Renal cortical epithelial cell (primary cell): ENCODE measurements at places on chromosomes 13 and 19.

GRCh38 chr13:27783111-27783510 lies 9.2 kb upstream of the GSX1 start:
- DNase-seq = no peak

DNA sequence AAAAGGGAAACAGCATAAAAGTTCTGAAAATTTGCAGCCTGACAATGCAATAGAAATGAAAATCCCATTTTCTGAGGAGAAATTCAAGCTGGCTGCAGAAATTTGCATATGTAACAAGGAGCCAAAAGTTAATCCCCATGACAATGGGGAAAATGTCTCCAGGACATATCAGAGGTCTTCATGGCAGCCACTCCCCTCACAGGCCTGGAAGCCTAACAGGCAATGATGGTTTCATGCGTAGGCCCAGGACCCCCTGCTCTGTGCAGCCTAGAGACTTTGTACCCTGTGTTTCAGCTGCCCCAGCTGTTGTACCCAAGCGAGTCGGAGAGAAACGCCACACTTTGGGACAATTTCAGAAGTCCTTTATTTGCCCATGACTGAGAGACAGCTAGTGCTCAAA lies 701.3 kb upstream of the KLHL1 start:
- no peak for DNase-seq

DNA sequence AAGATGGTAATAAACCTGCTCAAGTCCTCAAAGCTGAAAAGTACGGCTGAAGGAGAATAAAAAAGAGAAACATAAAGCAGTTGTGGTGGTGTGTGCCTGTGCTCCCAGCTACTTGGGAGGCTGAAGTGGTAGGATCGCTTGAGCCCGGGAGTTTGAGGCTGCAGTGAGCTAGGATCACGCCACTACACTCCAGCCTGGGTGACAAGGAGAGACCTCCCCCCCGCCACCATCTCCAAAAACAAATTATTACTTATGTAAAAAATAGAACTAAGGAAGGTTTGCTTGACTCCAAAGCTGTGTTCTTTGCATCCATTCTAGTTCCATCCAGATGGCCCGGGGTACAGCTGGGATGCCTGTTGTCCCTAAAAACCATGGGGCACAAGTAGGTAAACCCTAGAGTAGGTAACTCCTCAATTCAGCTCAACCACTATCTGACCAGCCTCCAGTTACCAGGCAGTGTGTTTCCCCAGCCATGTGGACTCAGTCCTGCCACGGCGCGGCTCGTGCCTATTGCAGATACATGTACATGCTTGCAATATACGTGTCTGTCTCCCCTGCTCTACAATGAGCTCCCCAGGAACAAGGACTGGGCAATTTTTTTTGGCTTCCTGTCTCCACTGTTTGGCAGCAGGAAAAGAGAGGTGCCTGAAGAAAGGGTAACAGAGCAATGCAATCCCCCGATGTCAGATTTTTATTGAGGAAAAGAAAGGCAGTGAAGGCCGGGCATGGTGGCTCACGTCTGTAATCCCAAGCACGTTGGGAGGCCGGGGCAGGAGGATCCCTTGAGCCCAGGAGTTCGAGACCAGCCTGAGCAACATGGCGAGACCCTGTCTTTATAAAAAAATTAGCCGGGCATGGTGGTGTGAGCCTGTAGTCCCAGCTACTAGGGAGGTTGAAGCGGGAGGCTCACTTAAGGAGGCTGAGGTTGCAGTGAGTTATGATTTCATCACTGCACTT lies 101.3 kb downstream of the GNG7 start:
- no peak for DNase-seq

DNA sequence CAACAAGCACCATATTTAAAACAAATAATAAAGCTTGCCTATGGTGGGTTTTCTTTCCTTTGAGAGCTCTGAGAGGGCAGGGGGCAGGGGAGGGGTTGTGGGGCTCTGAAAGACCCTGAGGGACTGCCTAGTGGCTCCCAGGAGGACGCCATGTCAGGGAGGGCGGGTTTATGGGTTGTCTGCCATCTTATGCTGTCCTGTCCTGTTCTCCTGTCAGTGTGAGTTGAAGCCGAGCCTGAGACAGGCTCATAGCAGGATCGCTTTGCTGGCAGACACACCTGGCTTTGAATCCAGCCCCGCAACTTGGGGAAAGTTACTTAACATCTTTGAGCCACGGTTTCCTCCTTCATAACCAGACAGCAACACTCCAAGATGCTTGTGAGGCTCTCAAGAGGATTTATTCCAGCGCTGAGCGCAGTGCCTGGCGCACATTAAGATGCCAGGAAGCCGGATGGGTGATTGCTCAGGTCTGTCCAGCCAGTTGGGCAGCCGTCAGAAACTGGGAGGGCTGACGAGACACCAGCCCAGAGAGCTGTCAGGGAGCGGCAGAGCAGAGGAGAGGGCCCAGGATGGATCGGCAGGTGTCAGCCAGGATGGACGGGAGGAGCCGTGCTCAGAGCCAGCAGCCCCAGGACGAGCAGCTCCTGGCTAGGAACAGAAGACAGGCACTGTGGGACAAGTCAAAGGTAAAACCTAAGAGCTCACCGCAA lies 36.8 kb upstream of the C1QTNF9 start:
- peak; percentile 11 for DNase-seq

DNA sequence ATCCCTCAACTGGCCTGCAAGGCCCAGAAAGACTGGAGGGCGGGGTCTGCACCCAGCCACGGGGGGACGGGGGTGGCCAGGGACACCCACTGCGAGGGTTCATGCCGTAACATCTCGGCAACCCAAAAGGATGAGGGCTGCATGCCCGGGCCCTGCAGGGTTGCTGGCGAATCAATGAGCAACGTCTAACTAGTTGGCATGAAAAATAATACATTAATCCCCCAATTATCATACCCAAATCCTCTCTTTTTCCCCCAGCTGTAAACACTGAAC lies 232.2 kb downstream of the TUBA3C start:
- DNase-seq = no peak

- no peak for DNase-seq
Measured at GRCh38 chr19:1007399-1008251, 7.4 kb downstream of the GRIN3B start.

DNA sequence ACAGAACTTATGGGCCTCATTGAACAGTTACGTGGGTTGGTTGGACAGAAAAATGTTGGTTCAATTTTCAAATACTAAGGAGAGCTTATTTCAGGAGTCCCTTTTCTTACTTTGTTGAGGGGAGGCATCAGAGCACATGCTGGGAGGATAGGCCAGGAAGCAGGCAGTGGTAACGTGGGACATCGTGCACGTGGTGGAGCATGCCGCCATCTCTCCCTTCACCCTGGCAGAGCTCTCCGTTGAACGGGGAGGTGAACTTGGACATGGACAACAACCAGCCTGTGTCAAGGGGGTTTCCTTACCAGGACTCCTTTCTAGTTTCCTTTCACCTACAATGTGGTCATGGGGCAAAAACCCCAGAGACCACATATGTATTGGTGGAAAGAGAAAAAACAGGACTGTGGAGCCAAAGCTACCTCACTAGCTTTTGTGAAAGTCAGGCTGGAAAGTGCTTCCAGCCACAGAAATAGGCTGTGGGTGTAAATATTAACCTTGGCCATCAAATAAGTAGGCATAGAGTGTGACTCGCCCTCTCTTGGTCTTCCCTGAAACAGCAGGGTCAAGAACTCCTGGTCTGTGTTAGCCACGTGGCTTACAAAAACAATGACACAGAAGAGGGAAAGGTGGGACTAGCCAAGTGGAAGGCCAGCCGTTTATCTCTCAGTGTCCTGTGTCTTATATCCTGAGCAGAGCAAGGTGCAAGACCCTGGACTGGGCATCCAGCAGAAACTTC lies 14.4 kb downstream of the MICOS13 start:
- peak; percentile 95 for DNase-seq

GRCh38 chr19:30393046-30393445 lies 20.9 kb downstream of the ZNF536 start:
- peak; percentile 0 for DNase-seq

DNA sequence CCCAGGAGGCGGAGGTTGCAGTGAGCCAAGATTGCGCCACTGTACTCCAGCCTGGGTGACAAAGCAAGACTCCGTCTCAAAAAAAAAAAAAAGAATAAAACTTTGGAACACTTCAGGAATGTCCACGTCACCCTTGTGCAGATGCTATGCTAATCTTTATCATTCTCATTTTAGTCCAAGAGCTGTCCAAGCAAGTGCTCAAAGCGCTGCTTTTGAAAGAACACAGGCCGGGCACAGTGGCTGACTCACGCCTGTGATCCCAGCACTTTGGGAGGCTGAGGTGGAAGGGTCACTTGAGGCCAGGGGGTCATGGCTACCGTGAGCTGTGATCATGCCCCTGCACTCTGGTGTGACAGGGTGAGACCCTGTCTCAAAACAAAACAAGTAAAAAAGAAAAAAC lies 11.1 kb upstream of the UQCR11 start:
- no peak for DNase-seq

DNA sequence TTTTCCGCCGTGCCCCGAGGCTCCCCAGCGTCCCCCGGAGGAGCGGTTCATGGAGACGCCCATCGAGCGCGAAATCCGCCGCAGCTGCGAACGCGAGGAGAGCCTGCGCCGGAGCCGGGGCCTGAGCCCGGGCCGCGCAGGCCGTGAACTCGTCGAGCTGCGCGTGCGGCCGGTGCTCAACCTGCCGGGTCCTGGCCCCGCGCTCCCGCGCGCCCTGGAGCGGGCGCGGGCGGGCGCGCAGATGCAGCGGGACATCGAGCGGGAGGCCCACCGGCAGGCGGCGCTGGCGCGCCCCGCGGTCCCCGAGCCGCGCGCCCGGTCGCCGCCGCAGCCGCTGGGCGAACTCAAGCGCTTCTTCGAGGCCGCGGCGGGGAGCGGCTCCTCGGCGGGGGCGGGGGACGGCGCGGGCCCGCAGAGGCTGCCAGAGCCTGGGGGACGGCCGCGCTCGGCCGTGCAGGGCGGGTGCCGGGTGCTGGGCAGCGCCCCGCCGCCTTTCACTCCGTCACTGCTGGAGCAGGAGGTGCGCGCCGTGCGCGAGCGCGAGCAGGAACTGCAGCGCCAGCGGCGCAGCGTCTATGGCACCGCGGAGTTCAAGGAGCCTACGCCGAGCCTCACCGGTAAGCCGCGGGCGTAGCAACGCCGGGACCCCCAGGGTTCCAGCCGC lies 807 bp downstream of the MISP3 start:
- no peak for DNase-seq

DNA sequence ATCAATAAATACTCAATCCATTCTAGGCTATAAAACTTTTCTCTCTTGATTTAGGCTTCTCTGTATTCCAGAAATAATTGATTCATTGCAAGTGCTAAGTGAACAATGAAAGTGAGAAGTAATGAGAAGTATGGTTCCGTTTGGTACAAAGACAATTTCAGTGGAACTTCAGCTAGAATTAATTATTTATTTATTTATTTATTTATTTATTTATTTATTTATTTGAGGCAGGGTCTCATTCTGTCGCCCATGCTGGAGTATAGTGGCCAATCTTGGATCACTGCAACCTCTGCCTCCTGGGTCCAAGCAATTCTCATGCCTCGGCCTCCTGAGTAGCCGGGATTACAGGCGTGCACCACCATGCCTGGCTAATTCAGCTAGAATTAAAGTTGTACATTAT lies 262.1 kb downstream of the B3GLCT start:
- DNase-seq = no peak

- no peak for DNase-seq
Measured at GRCh38 chr13:57138988-57139387, 1.7 kb upstream of the PRR20A start.

- DNase-seq = no peak
Measured at GRCh38 chr13:111399776-111400538, 79.5 kb downstream of the TEX29 start.

- no peak for DNase-seq
Measured at GRCh38 chr13:106609116-106609515, 41.2 kb upstream of the ARGLU1 start.

DNA sequence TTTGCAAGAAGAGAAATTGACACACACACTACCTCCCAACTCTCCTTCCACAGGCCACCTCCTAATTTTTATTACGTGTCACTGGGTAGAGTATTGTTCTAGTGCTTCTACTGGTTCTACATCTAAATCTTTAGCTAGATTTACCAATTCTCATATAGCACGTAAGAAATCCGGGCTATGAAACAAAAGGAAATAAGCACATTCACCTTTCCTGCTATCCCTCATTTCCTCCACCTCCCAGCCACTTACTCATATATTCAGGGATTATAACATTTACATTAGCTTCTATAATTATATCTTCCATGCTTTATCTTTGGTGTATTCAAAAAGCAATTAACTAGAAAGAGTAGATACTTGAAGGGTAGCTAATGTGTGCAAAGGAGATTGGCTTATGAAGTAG lies 39.7 kb downstream of the USP12 start:
- no peak for DNase-seq

DNA sequence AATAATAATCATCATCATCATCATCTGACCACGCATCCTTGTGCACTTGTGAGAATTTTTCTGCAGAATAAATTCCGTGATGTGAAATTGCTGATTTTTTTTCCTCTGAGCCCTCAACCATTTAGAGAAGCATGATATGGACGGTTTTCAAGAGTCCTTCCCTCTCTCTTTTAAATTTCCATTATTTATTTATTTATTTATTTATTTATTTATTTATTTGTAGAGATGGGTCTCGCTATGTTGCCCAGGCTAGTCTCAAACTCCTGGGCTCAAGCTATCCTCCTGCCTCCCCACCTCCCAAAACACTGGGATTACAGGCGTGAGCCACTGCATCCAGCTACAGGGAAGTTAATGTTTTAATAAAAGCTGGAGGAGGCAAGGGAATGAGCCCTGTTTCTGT lies 39.6 kb downstream of the CACNA1A start:
- no peak for DNase-seq

- peak; percentile 82 for DNase-seq
Measured at GRCh38 chr13:25752957-25753551, 298.8 kb downstream of the SHISA2 start.

DNA sequence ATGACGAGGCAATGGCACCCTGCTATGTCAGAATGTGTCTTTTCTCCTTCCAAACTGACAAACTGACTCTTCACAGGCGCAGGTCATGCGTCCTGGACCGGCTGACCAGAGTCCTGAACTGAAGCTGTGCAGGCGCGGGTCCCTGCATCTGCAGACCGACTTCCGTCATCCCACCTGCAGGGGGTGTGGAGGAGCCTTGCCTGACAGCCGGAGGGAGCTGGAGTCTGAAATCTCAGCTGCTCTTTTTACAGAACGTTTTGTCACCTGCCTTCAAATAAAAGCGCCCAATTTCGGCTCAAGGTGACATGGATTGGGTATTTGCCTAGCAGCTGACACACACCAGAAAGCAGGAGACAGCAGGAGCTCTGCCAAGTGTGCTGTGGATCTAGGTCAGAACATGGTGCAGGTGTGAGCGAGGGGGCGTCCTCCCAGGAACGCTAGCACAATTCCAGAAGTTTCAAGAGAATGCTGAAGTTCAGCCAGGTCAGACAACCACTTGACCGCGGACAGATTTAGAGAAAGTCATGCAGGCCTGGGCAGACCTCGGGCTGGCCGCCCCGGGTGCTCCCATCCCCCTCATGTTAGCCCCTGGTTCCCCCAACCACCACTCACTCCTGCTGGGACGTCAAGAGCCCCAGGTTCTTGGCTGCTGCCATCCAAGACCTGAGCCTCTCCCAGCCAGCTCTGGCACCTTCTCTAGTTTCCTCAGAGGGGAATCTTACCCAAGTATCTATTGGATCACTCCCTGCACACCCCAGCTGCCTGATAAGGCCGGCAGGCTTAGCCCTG lies 32.8 kb downstream of the ELL start:
- DNase-seq = peak; percentile 32
